ENCODE measurements at places on chromosomes 12 and 14.
A peak's percentile ranks its signal among the peaks of the same experiment; 100 is the strongest.

DNA sequence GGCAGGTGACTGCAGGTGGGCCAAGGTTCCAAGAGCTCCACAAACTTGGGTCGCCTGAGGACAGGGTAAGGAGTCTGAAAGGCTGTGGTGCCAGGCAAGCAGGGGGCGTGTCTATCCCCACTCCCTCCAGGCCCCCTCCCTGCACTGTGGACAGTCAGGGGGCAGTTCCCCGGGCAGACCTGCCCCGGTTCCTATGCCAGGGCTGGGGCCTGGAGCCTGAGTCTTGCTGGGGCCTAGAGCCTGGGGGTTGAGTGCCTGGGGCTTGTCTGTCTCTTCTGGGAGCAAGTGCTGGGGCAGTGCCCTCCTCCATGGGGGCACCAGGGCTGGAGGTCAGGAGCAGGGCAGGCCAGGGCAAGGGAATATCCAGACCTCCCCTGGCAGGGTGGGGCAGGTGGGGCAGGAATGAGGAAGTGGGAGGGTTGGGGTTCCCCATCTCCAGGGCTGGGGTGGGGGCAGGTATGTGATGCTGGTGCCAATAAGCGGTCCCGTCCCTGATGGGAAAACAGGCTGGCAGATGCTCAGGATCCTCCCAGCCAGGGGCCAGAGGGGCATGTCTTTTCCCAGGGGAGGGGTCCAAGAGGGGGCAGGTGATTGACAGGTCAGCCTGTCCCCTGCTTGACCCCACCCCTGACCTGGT lies 11.9 kb upstream of the TNFAIP2 start:
- DNase-seq: no peak

GRCh38 chr12:108802101-108802961 lies 55.1 kb downstream of the SSH1 start:
- no peak for DNase-seq

- peak; percentile 26 for DNase-seq
These were observed 82.6 kb upstream of the HMGA2 start for GRCh38 chr12:65741656-65742017.

- no peak for DNase-seq
These were observed 90.2 kb downstream of the CHGA start for GRCh38 chr14:93012951-93013719.

DNA sequence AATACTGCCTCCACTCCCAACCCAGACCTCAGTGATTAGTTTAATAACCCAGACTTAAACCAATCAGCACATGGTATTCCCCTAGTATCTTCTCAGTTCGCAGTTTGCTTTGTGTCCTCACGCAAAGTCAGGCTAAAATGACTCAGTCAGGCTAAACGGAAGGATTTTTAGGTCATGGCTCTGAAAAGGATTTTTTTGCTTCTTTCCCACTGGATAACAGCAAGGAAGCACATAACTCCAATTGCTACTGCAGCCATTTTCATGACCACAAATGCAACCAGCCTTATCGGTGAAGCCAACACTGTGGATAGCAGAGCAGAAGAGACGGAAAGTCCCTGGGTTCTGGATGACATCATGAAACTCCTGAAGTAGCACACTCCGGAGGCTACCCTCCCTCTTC lies 67.7 kb downstream of the ZC3H14 start:
- no peak for DNase-seq

GRCh38 chr12:4107436-4107878 lies 166.1 kb upstream of the CCND2 start:
- peak; percentile 64 for DNase-seq

- no peak for DNase-seq
These were observed 28.0 kb downstream of the ERH start for GRCh38 chr14:69370061-69370460.

DNA sequence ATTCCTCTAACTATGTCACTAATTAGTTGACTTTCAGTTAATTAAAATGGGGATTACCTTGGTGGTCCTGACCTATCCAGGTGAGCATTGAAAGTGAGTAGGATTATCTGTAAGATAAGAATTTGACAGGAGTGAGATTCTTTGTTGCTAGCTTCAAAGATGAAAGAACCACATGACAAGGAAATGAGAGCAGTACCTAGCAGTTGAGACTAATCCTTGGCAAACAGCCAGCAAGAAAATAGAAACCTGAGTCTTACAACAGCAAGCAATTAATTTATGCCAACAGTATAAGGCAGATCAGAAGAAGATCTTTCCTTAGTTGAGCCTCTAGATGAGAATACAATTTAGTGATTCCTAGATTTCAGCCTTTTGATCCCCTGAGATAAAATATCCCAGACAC lies 1058.4 kb downstream of the LRFN5 start:
- DNase-seq: no peak

GRCh38 chr14:98888927-98889835 lies 382.8 kb downstream of the BCL11B start:
- DNase-seq: no peak

DNA sequence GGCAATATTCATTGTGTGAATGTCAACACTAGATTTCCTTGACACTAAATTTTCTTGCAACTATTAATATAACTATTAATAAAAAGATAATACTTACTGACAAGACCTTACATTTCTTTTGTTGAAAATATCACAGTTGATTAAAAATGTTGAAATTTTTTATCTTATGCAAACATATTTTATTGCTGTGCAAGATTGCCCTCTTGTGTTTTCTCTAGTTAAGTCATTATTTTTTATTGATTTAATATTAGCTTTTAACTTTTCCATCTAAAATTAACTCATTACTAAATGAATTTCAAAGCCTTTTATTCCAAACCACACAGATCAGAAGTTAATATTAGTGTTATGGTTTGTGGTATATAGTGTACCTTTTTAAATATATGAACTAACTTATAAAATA lies 11.7 kb upstream of the NAA30 start:
- DNase-seq: no peak

- DNase-seq: no peak
These were observed 1.1 kb downstream of the SYNE2 start for GRCh38 chr14:63853831-63854293.

DNA sequence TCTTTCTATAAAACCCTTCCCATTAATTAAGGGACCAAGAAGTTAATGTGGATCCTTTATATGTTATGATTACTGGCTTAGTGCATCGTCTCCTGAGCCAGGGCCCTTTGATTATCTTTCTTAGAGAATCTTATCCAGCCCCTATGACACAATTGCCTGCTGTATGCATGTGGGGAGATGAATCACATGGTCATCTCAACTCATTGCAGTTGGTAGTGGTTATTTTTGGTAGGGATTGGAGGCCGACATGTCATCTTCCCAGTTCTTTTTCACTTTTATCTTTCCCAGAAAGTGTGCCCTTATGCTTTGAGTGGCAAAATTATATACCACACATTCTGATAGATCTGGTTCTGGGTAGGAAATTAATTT lies 26.0 kb downstream of the ZNF664 start:
- no peak for DNase-seq

- DNase-seq: no peak
These were observed 66.4 kb upstream of the MAP1LC3B2 start for GRCh38 chr12:116492703-116493324.

- no peak for DNase-seq
These were observed 36.2 kb downstream of the BEGAIN start for GRCh38 chr14:100551056-100551455.

DNA sequence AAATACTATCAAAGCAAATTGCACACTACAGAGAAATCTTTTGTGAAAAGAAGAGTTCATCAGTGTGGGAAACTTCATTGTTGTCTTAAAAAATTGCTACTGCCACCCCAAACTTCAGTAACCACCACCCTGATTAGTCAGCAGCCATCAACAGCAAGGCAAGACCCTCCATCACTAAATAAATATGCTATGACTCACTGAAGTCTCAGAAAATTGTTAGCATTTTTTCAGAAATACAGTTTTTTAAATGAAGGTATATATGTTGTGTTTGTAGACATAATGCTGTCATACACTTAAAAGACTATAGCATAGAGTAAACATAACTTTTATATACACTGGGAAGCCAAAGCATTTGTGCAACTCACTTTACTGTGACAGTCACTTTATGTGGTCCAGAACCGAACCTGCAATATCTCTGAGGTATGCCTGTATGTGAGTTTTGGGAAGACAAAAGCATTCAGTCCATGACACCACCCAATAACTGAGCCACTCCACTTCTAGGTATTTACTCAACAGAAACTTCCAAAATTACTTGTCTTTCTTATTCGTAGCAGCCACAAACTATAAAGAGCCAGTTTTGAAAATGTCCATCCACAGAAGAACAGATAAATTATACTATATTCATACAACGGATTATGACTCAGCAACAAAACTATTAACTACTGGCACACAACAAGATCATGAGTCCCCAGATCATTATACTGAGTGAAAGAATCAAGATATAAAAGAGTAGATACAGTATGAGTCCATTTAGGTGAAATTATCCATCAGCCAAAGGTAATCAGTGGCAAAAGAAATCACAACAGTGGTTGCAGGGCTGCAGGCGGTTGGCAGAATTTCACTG lies 649.6 kb downstream of the BCL11B start:
- no peak for DNase-seq

Data from GM19239 (cell line).